Activated CD4-positive, CD25-positive, alpha-beta regulatory T cell (primary cell): ENCODE measurements at places on chromosomes 3 and 15.

- no peak for DNase-seq
Measured at GRCh38 chr3:54837964-54838363, 89.9 kb downstream of the LRTM1 start.

GRCh38 chr15:39022532-39023305 lies 458.1 kb upstream of the RASGRP1 start:
- DNase-seq: no peak

GRCh38 chr15:94734460-94734859 lies 503.1 kb downstream of the MCTP2 start:
- no peak for DNase-seq

DNA sequence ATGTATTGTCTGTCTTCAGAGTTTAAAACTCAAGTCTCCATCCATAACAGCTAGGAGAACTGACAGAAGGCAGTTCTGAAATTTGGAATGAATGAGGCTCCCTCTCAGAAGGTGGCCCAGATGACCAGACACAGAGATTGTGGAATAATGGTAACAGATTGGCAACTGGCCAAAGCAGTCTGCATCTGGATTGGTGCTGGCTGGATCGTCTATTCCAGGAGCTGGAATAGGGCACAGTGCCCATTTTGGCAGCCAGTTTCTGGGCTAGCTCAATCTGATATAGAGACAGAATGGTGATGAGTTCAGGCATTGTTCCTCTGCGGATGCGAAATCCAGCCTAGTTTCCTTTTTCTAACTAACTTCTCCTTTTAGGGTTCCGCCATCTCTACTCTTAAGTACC lies 851.7 kb downstream of the PDCD6IP start:
- no peak for DNase-seq

GRCh38 chr3:37897763-37898162 lies 36.1 kb downstream of the CTDSPL start:
- DNase-seq: no peak

GRCh38 chr15:30924353-30924752 lies 20.6 kb downstream of the FAN1 start:
- no peak for DNase-seq

GRCh38 chr3:114365909-114366308 lies 72.1 kb downstream of the TIGIT start:
- DNase-seq: no peak

DNA sequence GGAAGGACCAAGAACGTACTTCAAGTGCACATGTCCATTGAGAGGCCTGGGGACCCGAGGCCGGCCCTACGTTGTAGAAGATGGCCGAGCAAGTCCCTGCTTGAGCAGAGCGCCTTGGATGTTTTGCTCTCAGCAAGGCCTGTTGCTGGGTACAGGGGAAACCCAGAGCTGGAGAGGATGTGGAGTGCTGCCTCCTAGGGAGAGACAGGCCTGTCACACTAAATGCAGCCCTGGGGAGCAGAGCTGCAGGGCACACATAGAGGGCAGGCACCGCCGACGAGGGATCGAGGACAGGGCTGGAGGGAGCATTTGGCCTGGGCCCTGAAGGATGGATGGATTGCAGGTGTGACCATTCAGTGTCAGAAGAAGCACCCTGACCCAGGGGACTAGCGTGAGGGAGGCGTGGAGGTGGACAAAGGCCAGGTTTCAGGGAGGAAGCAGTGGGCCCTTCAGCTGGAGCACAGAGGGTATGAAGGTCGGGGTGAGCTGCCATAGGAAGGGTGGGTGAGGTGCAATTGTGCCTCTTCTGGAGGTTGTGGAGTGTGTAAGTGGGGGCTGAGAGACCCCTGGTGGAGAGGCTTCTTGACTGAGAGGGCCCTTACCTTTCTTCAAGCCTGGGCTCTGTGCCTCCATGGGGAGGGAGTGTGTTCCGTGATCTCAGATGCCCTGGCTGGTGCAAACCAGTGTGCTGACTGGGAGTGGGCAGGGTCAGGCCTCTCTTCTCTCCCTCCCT lies 142.4 kb downstream of the CHDH start:
- no peak for DNase-seq

- no peak for DNase-seq
Measured at GRCh38 chr3:189806171-189806951, 175.2 kb downstream of the TP63 start.

GRCh38 chr3:37170060-37170459 lies 4.3 kb downstream of the LRRFIP2 start:
- no peak for DNase-seq

DNA sequence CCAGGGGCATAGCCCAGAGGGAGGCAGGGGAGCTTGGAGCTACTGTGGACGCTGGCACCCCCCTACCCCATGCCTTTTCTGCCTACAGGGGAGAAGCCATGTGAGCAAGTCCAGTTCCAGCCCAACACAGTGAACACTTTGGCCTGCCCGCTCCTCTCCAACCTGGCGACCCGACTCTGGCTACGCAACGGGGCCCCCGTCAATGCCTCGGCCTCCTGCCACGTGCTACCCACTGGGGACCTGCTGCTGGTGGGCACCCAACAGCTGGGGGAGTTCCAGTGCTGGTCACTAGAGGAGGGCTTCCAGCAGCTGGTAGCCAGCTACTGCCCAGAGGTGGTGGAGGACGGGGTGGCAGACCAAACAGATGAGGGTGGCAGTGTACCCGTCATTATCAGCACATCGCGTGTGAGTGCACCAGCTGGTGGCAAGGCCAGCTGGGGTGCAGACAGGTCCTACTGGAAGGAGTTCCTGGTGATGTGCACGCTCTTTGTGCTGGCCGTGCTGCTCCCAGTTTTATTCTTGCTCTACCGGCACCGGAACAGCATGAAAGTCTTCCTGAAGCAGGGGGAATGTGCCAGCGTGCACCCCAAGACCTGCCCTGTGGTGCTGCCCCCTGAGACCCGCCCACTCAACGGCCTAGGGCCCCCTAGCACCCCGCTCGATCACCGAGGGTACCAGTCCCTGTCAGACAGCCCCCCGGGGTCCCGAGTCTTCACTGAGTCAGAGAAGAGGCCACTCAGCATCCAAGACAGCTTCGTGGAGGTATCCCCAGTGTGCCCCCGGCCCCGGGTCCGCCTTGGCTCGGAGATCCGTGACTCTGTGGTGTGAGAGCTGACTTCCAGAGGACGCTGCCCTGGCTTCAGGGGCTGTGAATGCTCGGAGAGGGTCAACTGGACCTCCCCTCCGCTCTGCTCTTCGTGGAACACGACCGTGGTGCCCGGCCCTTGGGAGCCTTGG lies 5.6 kb downstream of the CIB1 start:
- DNase-seq: no peak

- DNase-seq: no peak
Measured at GRCh38 chr3:98564282-98565005, 29.0 kb downstream of the CPOX start.

GRCh38 chr3:135755330-135756105 lies 210.0 kb upstream of the PPP2R3A start:
- DNase-seq: no peak

DNA sequence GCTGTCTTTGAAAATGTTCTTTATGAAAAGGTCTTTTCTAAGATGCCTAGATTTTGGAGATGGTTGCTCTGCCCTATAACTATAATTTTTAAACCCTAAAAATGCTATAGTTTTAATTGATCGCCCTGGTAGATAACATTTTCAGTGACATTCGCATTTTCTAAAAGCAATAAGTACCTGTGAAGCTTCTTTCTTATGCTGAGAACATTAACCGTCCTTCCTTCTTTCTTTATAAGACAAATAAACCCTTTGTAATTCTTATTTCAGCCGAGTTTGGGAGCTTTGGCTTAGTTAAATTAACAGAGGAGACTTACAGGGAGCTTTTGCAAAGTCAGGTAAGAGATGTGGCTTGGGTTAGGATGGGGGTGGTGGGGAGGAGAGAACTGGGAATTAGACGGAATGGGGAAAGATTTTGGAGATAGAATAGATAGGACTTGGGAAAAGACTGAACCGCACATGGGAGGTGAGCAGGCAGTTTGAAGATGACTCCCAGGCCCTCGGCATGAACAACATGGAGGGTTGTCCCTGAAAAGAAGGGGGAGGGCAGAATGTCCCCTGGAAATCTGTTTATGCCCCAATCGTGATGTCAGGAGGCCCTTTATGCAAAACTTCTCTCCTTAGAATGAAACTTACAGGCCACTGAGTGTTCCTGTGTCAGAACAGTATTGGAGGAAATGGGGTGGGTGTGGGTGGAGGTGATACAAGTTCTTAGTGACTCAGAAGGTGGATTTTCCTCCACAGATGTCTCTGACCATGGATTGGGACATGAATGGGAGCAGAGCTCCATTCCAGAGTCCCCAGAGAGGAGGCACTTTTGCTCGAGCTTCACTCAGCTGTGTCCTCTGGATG lies 76.2 kb upstream of the LARS2 start:
- no peak for DNase-seq

DNA sequence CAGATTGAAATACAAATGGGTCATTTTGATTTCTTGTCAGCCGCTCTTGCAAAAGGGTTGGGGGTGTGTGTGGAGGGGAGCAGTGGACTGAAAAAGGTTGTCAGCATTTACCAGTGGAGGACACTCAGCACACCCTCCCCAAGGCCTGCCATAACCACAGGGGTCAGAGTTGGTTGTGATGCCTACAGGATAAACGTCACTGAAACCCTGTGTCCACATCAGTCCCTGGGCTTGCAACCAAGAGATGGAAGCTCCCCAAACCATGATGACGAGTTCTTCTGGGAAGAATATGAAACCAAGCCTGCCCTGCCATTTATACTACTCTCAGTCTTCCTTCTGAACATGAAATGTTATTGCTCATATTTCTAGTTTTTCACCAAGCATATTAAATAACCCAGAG lies 54.0 kb upstream of the UMPS start:
- DNase-seq: no peak

- no peak for DNase-seq
Measured at GRCh38 chr15:95266451-95267061, 1035.2 kb downstream of the MCTP2 start.

DNA sequence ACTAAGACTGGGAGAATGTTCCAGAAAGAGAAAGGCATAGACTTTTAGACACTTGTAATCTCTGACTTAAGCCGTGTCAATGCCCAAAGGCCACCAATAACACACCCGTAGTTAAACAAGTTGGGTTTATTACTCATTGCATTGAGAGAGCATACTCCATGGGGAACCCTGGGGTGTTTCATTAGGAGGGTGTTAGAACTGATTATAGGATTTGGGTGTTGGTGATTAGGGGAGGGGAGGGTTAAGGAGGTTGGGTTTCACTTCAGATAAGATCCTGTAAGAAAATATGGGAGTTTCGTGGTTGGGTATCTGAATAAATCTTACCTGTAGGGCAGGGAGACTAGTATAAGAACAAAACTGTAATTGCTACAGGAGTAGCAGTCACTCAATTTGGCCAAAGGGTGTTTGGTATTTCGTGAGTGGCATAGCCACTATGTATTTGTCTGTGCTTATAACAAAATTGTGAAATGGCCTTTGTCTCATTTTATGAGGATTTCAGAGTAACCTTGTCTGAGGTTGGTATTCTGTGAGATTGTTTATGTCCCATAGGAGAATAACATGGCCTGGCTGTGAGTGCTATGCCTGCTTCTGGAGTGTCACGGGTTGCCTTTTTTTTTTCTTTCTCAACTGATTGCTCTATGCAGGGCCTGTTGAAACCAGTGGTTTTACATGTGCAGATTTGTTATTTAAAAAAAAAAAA lies 2.9 kb downstream of the HACD3 start:
- no peak for DNase-seq

DNA sequence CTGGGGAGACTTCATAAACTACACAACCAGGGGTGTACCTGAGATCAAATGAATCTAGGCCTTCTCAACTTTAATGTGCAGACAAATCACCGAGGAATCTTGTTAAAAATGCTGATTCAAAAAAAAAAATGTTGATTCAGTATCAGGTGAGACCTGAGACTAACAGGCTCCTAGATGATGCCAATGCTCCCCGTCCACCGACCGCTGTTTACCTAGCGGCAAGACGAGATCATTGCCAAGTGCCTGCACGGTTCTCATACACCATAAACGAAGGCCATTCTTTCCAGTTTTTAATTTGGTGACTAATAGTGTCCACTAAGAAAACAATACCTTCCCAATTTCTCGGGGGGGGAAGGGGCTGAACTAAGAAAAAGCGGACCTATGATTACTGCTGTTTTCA lies 2.5 kb upstream of the FSIP1 start:
- no peak for DNase-seq

GRCh38 chr3:150264561-150265279 lies 143.4 kb upstream of the TSC22D2 start:
- DNase-seq: no peak

GRCh38 chr15:89457086-89457485 lies 39.3 kb downstream of the RHCG start:
- DNase-seq: no peak

- no peak for DNase-seq
Measured at GRCh38 chr3:130933801-130934345, 40.0 kb downstream of the ATP2C1 start.

DNA sequence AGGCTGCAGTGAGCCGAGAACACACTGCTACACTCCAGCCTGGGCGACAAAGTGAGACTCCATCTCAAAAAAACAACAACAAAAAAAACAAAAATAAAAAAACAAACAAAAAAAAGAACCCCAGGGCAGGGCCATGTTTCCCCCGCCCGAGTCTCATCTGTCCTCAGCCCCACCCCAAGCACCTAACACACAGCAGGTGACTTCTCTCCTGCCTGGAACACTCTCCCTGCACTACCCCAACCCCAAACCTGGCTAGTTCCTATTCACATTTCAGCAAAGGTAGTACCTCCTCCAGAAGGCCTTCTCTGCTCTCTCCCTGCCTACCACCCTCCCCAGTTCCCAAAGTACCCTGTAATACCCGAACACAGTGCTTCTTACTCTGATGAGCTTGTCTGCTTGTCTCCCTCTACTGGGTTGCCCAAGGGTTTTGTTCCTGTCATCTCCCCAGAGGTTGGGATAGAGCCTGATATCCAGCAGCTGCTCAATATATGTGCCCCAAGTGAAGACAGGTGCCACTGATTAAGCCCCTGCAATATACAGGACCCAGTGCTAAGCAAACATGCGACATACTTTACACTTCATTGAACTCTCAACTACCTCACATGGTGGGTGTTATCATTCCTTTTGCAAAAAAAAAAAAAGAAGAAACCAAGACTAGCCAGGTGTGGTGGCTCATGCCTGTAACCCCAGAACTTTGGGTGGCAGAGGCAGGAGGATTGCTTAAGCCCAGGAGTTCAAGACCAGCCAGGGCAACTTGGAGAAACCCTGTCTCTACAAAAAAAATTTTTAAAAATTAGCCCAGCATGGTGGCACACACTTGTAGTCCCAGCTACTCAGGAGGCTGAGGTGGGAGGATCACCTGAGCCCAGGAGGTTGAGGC lies 103.6 kb downstream of the DAPK2 start:
- DNase-seq: no peak

- DNase-seq: no peak
Measured at GRCh38 chr3:13194285-13195209, 121.3 kb upstream of the IQSEC1 start.

- no peak for DNase-seq
Measured at GRCh38 chr3:177976241-177976640, 560.0 kb upstream of the KCNMB2 start.

GRCh38 chr3:24225385-24225950 lies 269.2 kb downstream of the THRB start:
- DNase-seq: no peak
